ENCODE measurements at places on chromosomes 4 and X.

- DNase-seq: no peak
Measured at GRCh38 chr4:1318046-1318375, 28.3 kb downstream of the MAEA start.

- DNase-seq: no peak
Measured at GRCh38 chrX:132694382-132694781, 205.5 kb upstream of the MBNL3 start.

DNA sequence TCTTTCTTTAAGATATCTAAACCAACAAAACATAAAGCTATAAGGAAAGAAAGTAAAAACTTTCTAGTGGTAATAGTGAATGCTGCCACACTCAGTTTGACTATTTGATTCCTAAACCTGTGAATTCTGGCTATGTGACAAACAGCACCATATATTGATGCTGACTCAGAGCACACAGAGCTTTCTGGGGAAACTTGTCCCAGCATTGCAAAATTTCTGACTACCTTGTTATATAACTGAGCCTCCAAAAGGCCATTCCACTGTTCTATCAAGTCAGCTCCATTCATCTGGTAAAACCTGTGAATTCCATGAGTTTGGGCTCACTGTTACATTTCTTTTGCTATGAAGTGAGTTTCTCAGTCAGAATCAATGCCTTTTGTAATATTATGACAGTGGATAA lies 1229.7 kb downstream of the PCDH18 start:
- no peak for DNase-seq

GRCh38 chr4:43276321-43276720 lies 383.8 kb downstream of the GRXCR1 start:
- DNase-seq: no peak

DNA sequence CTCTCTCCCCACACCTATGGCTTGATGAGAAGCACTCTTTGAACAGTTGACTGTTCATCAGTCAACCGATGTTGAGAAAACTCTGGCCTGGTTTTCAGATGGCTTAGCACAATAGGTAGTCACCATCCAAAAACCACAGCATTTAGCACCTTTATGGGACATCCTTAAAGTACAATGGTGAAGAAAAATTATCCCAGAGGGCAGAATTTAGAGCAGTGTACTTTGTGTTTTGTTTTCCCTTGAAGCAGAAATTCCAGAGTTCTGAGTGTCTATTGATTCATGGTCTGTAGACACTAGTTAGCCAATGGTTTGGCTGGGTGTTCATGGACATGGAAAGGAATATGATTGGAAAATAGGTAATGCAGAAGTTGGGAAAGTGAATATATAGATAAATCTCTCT lies 487.0 kb downstream of the PDHA2 start:
- no peak for DNase-seq

DNA sequence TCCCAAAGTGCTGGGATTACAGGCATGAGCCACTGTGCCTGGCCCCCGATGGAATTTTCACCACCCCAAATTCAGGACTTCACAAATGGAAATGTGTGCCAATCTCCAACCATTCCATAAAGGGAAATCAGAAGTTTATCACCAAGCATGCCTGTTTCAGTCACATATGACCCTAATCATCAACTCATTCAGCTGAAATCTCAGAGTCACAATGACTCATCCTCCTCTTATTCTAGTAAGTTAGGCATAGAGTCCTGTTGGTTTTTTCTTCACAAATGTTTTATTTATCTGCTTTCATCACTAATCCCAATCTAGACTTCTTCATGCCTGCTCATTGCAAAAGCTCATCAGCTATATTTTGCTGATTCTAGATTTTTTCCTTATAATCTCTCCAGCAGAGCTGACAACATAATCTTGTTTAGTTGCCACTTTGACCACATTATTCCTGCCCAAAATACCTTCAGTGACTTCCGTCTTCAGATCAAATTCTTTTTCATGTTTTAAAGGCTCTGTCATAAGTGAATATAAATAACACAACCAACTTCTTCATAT lies 83.3 kb downstream of the SLC7A11 start:
- no peak for DNase-seq

DNA sequence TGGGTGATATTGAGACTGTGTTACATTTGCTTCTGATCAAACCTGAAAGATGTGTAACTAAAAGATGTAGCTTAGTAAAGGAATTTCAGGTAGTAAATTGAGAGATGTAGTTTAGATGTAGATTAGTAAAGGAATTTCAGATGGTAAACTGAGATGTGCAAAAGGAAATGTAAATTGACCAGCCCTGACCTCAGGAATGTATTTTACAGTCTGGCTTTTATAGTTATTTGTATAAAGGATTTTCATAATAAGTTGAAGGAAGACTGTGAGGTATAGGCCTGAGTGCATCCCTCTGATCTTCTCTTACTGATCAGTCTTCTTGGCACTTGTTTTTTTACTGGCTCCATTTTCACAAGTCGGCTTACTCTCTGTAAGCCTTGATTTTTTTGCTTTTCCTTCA lies 3.2 kb downstream of the KLHL2 start:
- DNase-seq: no peak

DNA sequence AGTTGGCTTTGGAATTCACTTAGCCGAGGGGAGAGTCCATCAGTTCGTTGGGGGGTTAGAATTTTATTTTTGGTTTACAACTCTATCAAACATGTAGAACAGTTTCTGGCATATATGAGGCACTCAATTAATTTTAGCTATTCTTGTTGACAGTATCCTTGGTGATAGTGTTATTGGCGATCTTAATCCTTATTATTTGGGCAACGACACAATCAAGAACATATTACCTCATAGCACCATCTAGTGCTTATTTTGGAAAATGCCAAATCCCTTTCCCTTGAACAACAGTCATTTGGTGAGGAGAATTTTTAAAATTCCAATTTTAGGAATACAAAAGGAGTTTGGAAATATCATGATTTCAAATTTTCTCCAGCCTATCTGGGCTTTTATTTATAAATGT lies 17.9 kb upstream of the PGRMC1 start:
- no peak for DNase-seq

DNA sequence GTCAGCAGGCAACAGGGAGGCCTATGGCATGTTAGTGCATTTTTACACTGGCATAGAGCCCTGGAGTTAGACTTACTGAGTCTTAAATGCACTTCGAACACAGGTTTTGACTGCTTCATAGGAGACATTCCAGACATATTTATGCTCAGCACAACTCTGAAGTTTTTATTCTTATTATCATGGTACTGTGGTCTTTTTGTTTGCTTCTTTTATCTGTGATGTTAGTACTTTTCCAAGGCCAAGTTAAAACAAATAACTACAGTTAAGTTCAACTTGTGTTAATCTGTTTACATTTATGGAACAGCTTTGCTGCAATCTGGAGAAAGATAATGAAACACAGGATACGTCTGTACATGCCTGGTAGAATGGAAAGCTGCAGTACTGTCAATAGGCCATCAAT lies 76.5 kb downstream of the COL4A5 start:
- no peak for DNase-seq

GRCh38 chr4:126568652-126569570 lies 1063.8 kb upstream of the INTU start:
- DNase-seq: no peak

DNA sequence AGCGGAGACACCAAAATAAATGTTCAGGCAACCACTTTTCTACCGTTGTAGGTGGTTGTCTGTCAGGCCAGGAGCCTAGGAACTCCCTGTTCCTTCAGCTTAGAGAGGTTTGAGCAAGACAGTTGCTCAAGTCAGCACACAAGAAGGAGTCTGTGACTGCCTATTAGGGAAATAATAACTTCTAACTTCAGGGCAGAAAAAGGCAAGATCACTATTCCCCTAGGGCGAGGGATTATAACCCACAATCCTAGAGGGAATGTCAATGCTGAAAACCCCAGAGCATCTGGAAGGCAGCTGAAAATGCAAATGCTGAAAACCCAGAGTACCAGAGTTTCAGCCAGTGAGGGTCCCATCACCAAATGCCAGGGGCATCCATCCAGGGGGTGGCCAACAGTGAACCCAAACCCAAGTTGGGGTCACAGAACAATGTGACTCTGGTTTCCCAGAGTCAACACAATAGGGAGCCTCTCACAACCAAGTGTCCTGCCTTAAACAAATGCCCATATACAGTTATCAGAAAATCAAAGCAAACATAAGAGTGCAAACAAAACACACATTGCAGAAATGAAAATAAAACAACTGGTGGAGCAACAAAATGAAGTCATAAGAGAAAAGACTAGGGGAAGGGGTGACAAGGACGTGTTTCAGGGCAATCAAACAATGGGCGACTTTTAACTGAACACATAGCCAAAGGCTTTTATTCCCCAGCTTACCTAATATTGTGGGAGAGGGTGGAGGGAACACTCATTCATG lies 27.6 kb downstream of the MORF4L2 start:
- no peak for DNase-seq

DNA sequence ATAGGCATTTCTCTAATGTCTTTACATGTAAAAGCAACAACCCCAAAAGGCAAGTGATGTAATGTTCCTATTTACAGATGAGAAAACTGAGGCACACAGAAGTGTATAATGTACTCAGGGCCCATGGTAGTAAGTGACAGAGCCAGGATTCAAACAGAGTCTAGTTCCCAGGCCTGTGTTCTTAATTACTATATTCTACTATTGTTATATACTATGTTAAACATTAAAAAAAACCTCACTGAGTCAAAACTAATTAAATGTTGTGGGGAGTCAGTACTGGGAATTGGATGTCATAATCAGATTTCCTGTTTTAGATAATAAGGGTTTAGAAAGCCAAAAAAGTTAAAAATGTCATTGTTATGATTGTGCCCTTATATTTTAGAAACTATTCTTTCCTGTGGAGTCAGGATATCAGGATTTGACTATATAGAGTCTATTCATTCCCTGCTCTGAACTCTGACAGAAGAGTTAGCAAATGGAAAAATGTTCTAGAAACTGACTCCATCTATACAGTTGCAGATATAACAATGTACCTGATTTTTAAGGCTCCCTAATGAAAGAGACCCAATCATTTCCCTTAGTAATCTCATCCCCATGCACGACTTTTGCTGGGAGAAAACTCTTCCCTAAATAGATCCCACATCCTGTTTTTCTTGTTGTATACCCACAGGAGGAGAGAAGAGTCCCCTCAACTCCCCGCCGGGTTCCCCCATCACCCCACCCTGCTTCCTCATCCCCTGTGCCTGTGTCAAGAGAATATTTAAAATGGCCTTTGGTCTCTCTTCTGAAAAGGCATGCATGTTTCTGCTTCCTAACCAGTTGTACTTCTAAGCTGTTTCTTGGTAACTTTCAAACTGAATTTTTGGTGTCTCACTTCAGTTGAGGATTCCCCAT lies 69.7 kb downstream of the REELD1 start:
- no peak for DNase-seq

- DNase-seq: no peak
Measured at GRCh38 chr4:158428242-158428641, 93.4 kb upstream of the RXFP1 start.

DNA sequence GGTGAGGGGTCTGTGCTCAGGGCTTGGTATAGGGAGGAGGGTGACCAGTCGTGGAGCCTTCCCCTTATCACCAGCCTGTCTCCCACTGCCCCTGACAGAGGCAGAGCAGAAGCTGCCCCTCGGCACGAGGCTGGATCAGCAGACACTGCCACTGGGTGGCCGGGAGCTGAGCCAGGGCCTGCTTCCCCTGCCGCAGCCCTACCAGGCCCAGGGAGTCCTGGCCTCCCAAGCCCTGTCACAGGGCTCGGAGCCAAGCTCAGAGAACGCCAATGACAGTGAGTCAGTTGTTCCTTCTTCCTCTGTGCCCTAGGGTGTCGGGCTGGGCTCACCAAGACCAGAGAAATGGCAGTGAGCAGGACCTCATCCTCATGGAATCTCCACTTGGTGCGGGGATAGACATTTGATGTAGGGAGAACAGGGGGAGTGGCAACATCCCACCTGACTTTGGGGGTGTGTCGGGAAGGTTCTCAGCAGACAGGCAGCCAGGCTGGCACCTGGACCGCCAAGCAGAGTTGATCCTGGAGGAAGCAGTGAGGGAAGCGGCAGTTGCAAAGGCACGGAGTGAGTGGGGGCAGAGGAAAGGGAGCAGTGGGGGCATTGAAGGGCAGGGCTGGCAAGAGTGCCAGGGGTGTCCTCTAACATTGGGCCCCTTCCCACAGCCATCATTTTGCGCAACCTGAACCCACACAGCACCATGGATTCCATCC lies 14.3 kb upstream of the UBA1 start:
- DNase-seq: no peak

- no peak for DNase-seq
Measured at GRCh38 chr4:28709891-28710290, 1849.2 kb downstream of the STIM2 start.

DNA sequence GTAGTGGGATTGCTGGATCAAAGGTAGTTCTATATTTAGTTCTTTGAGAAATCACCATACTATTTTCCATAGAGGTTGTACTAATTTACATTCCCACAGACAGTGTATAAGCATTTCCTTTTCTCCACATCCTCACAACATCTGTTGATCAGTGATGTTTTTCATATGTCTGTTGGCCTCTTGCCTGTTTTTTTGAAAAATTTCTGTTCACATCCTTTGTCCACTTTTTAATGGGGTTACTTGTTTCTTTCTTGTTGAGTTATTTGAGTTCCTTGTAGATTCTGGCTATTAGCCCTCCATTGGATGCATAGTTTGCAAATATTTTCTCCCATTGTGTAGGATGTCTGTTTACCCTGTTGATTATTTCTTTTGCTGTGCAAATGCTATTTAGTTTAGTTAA lies 72.6 kb downstream of the STOX2 start:
- no peak for DNase-seq

- DNase-seq: no peak
Measured at GRCh38 chrX:78307665-78308064, 19.7 kb downstream of the CYSLTR1 start.

DNA sequence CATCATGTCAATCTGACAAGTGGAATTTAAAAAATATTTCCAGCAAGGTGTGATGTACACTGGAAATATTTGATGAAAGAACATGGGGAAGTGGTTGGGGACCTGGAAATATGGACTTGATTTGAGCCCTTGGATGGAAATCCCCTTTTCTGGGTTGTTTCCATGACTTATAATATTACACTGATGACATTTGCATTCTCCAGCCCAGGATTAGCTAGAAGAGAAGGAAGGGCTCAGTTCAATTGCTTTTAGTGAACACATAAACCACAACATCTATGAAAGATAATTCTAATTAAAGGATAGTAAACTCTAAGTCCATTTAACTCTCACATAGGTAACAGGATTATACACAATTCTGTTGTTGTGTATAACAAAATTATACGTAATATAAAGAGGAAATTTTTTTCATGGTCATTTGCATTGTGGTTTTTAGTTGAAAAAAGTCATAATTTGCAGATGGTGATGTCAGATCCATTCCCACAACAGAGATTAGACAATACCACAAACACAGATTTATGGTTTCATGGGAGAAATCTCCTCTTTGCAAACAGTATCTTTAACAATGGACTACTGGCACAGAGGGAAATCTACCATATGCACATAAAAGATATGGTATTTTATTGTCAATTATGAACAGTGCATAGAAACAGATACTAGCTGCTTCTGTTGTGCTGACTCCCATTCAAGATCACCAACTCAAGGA lies 126.5 kb downstream of the DKK2 start:
- no peak for DNase-seq

DNA sequence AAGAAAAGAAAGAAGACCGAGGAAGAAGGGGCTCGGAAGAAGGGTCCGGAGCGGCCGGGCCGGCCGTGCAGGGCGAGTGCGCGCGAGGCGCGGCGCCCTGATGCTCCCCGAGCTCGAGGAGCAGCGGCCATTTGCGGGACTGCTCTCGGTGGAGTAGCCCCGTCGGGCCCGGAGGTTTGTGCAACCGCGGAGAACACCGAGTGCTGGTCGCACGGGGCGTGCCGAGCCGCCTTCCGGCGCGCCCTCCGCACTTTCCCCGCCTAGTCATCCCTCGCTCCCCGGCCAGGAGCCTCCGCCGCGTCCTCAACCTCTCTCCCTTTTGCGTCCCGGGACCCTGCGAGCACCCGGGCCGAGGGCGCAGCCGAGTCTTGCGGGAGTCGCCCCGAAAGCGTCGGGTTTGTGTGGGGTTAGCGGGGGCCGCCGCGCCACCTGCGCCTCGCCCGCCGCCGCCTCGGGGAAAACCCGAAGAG lies 127.4 kb downstream of the LAS1L start:
- DNase-seq: no peak

Measured in ureter (tissue), 1 donor.